Fibroblast of the aortic adventitia (primary cell): ENCODE measurements at places on chromosomes 13 and 19. TPM values are rescaled to one million over a fixed set of nuclear protein-coding genes. Genes with fewer than 3 reads are reported as not detected.

GRCh38 chr19:49109569-49110233, 4.5 kb upstream of the LIN7B start:
- no peak for DNase-seq

DNA sequence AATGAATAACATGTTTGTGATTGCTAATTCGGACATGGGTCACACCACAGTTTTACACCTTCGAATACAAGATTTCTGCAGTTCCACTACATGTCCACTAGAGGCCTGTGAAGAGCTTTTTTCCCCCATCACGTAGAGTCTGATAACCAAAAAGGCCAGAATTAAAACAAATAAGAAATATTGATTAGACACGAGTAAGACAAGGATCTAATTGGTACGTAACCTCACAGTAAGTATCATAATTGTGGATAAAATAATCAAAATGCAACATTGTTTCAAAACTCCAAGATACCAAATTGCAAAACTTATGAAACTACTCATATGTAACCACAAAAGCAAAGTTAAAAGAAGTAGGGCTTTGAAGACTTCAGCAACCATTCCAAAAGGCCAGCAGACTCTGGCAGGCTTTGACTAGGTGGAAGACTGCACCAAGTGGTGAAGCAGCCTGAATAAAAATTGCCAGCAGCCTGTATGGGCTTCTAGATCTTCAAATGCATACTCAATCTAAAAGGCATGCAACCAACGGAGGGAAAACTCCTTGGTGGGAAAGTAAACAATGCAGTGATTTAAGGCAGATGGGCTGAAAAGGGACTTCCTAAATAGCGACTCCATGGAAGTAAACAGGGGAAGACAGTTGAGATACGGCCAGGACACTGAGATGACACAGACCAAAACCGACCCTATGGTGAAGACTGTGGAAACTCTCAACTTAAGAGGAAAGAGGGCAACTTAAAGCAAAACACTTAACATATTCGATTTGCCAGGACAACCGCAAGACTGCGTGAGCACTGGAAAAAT, 56.7 kb downstream of the STARD13 start:
- peak; percentile 74 for DNase-seq

The HCST gene
- 0.81 and 2.7 TPM in 2 replicates for total RNA-seq

DNA sequence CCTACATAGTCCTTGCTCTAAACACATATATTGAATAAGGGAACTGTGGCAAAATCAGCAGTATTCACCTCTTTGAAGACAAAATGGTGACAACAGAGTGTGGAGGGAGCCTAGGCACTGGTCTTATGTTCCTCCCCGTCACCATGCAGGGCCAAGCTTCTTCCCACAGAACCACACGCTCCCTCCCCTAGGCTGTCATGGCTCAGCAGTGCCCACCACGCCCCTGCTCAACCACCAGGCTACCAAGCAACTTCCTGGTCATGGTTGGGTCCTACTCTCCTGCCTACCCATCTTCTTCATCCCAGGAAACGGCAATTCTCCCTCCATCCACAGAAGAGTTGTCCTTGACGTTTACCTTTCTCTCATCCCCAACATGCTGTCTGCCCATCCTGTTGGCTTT, 126.1 kb downstream of the CRYL1 start:
- no peak for DNase-seq

DNA sequence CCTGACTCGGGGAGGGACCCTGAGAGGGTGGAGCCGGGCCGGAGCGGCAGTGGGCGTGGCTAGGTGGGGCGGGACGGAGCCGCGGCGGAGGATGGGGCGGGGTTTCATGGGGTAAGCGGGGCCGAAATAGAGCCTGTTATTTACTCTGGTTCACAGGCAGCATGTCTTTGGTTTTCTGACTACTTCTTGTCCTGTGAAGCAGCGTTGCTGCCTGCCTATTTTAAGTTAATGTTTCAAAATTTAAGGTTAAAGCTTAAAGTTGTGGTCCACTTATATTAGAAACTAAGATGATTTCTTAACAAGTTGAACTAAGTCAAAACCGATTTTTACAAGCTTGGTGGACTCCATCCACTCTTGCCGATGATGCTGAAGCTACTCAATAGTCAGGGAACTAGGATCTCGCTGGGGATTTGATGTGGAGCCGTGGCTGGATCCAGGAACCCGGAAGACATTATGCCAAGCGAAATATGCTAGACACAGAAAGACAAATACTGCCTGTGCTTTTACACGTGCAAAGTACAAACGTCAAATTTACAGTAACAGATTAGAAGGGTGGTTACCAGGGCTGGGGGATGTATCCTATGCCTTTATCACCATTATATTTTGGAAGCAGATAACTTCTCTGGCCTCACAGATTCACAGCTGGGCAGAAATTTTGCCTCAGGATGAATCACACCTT, 433 bp upstream of the ZNF616 start:
- no peak for DNase-seq

DNA sequence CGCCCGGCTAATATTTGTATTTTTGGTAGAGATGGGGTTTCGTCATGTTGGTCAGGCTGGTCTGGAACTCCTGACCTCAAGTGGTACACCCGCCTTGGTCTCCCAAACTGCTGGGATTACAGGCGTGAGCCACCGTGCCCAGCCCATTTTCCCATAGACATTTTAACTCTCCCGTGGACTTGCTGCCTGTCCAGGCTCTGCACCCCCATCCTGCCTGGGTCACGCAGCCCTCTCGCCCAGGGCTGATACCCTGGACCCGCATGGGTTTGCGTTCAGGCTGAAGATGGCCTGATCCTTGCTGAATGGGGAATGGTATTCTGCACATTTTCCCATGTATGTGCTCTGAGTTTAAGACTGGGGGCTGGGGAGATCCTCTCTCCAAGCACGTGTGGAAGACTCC, 46.0 kb upstream of the RANBP3 start:
- DNase-seq = no peak

DNA sequence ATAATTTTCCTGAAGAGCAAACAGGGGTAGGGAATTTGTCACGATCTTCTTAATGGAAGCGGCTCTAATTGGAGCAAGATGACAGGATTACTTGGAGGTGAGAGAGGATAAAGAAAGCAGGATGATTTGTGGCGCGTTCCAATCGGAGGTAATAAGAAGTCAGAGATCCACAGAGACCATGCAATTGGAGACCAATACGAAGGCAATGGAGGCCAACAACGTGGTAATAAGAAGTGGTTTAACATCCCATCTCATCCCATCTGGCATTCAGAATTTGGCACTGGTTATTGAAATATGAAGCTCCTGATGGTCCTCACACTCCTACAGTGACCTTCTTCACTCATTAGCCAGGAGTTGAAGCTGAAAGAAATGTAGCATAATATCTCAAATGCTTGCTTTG, 130.6 kb downstream of the DLEU7 start:
- DNase-seq = no peak

The STARD13 gene
- total RNA-seq = 7.8 and 11.0 TPM in 2 replicates

The TMEM205 gene
- total RNA-seq = 56.8 and 79.6 TPM in 2 replicates

- DNase-seq = no peak
Measured at GRCh38 chr19:15303105-15303780, 29.1 kb downstream of the BRD4 start.

- peak; percentile 96 for DNase-seq
Measured at GRCh38 chr19:11142528-11143171, 12.9 kb downstream of the SPC24 start.

The SGCG gene
- total RNA-seq = 2.1 and 15.4 TPM in 2 replicates

DNA sequence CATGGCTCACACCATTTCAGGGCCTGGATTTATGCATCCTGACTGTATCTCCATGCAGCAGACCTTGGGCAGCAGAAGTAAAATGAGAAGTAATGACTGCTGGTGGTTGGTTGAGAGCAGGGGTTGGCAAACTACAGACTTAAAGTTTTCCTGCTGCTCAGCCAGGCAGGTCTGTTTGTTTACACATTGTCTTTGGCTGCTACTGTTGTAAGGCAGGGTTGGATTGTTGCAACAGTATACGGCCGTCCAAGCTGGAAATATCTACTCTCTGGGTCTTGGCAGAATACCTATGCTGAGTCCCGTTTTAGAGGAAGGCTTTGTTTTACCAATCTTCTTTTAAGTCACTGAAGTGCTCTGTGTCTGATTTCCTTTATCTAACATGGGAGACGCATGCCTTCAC, 13.5 kb downstream of the SNRNP70 start:
- DNase-seq = no peak

DNA sequence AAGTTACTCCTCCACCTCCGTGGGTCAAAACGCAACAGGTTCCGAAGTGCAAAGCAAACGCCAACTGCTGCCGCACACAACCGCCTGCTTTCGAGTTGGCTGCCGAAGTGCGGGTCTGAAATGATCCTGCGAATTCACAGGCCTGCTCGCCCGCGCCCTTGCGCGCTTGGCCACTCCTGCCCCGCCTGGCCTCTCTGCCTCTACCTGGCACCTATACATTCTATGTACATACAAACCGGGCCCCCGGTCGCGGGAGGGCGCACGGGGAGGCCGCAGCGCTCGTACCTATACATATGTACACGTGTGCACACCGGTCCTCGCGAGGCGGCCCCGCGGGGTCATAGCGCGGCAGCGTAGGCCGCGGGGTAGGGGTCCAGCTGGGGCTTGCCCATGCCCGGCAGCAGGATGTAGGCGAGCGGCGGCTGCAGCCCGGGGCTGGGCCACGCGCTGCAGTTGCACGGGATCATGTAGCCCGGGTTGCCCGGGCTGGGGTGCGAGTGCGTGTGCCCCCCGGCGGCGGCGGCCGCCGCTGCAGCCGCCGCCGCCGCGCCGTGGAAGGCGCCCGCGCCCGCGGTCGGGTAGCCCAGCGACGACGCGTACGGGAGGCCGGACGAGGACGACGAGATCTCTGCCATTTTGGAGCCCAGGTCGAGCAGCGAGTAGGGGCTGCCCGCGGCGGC, 1.3 kb downstream of the SOX21 start:
- no peak for DNase-seq

DNA sequence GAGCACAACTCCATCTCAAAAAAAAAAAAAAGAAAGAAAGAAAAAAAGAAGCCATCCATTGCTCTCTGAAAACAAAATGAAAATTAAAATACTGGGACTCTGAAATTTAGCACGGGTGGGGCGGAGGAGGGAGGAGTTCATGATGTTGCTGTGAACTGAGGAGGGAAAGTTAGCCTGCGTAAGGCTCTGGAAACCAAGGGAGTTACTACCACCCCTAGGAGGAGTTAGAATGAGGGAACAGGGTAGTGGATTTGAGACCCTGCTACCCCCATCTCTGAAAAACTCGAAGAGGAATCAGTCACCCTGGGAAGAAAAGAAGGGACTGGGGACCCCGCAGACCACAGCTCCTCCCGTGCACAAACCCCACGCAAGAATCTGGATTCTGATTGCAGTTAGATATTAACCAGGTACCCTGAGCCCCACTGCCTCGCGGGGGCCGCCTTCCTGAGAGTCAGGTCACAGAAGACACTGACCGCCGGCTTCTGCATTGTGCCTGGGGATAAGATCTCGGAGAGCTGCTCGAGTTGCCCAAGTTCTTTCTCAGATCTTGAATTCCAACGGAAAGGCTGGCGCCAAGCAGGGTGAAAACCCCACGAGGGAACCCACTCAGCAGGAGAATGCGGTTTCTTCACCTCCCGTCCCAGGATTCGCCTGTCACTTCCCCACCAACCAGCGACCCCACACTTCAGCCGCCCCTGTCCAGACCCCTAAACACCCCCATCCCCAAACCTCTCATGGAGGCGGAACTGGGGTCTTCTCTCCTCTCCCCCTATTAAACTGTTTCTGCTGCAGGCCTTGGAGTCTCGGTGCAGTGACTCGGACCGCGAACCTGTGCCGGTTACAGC, 870 bp downstream of the ZNF442 start:
- peak; percentile 38 for DNase-seq

- DNase-seq = no peak
Measured at GRCh38 chr13:109121826-109122225, 492.4 kb downstream of the MYO16 start.

- DNase-seq = no peak
Measured at GRCh38 chr19:3282155-3282554, 57.7 kb downstream of the CELF5 start.

DNA sequence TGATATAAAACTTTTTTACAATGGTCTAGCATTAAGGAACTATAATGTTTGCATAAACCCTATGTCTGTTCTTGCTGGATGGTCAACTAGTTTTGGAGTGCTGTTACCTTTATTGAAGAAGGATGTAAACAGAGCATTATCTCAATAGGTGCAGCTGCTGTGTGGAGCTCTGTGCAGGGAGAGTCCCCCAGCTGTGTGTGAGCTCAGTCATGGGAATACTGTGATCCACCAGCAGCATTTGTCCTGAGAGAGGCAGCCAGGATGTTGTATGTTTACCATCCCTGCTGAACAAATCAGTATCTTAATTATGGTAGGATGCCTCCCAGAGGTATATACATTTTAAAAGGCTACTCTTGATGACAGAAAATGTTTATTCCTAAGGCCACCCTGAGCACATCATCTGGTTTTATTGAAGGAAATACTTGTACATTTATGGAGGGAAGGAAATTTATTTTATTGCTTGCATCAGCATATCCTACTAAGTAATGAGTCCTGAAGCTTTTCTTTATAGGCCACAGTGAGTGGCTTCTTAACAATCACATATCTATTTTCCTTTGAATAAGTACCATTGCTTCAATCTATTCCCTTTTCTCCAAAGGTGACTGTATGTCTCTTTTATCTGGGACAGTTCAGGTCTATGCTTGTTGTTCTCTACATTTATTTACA, 11.7 kb downstream of the RAP2A start:
- no peak for DNase-seq

DNA sequence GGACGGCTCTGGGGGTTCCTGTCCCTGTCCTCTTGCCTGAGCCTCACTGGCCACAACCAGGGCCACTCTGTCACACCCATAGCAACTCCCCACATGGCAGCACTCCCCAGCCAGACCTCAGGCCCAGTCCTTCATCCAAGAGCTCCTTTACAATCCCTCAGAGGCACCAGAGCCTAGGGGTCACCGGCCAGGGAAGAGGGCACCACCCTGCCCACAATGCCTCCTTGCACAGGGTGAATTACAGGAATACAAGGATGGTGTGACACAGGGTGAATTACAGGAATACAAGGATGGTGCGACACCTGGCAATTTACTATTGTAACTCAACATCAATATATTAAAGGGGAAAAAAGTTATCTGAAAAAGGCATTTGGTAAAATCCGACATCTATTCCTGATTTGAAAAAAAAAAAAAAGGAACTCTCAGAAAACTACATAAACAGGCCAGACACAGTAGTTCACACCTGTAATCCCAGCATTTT, 16.5 kb downstream of the MIER2 start:
- DNase-seq = no peak

The PRR19 gene
- 0.90 and 1.1 TPM in 2 replicates for total RNA-seq

GRCh38 chr13:36912369-36912768, 7.7 kb downstream of the SMAD9 start:
- DNase-seq = no peak

- DNase-seq = no peak
Measured at GRCh38 chr13:21175656-21176214, 617 bp downstream of the SKA3 start.

The FGF22 gene
- 0.27 TPM in 1 of 2 replicates, not detected in the other for total RNA-seq

DNA sequence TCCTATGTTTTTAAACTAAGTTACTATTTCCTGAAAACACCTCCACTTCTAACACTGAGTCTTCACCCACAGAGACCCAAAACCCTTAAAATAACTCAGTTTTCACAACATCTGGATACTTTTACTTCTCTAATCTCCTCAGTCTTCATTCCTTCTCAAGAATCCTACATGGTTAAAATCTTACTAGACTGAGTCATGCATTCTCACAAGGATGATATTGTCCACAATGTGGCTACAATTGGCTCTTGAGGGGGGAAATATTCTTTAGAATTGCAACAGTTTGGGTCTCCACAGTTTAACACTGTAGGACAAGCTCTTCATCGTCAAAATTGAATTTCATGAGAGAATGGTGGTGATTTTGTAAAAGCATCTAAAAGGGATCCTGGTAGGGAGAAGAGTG, 397.1 kb downstream of the SLITRK5 start:
- DNase-seq = no peak
